ENCODE measurements at places on chromosomes 4 and X.

DNA sequence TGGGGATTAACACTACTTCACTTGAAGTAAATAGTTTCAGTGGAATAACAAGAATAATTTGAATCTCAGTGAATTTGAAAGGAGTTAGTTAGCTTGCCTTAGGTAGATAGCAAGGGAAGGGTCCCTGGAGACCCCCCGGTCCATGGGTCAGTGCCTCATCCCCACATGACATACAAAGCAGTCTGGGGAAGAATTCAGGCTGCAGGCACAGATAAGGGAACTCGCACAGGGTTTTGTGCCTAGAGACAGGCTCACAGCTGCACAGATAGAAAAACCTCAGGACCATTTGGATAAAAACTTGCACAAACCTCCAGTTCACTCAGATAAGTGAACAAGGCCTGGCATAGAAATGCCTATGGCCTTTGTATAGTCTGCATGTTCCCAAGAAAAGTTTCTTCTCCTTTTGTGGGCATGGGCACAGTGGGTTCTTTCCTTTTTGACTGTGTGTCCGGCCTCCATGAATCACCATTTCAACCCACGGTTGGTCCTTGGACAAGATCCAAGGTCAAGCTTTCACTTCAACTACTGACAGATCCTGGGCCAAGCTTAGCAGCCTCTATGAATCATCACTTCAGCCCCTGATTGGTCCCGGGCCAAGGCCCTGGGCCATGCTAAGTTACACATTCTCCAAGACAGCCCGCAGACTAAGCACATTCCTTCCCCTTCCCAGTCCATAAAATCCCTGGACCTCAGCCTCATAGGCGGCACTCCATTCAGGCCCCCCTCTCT lies 108.3 kb upstream of the KLHL4 start:
- DNase-seq = no peak

GRCh38 chrX:123881330-123881729 lies 21.5 kb downstream of the XIAP start:
- no peak for DNase-seq

- no peak for DNase-seq
Measured at GRCh38 chr4:26288355-26288909, 32.4 kb upstream of the RBPJ start.

GRCh38 chr4:7398104-7398423 lies 36.7 kb downstream of the PSAPL1 start:
- DNase-seq = peak; percentile 95

DNA sequence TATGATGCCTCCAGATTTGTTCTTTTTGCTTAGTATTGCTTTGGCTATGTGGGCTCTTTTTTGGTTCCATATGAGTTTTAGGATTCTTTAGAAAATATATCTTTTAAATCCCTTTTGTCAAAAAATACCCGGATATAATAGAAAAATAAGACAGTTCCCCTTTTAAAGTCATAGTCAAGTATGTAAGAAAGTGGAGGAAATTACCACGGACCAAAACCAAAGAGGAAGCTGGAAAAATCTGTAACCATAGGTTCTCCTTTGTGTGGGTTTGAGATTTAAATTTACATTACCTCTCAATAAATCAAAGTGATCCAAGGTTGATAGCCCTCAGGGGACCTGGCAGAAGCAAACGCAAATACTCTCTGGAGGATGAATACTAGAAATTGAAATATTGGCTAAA lies 58.3 kb upstream of the PACRGL start:
- no peak for DNase-seq

DNA sequence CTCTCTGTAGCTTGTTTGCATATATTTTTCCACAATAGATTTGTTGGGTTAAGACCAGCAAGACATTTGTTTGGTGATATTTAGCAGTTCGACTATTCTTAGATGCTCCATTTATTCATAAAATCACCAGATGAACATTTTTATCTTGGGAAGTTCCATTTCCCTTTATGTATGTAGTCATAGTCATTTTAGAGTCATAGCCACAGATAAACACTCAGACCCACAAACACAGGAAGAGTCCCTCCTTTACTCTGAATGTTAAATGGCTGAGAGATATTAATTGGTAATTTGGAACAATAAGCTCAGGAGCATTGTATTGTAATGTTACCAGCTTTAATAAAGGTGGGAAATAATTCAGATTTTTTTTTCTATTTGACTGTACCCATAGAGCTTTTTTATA lies 1608.7 kb downstream of the STIM2 start:
- no peak for DNase-seq

- no peak for DNase-seq
Measured at GRCh38 chr4:71520308-71520707, 181.5 kb downstream of the SLC4A4 start.

DNA sequence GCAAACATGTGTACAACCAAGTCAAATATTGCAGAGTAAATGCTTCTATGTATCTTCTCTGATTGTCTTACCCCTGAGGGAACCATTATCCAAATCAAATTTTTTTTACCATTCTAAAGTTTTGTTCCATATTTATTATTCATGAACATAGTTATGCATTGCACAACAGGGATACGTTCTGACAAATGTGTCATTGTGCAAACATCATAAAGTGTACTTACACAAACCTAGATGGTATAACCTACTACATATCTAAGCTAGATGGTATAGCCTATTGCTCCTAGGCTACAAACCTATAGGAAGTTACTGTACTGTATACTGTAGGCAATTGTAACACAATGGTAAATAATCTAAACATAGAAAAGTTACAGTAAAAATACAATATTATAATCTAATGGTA lies 23.4 kb downstream of the BEX3 start:
- DNase-seq = no peak

- no peak for DNase-seq
Measured at GRCh38 chr4:118797558-118798142, 38.3 kb downstream of the SEC24D start.

- no peak for DNase-seq
Measured at GRCh38 chr4:14790494-14790893, 211.8 kb upstream of the CPEB2 start.

DNA sequence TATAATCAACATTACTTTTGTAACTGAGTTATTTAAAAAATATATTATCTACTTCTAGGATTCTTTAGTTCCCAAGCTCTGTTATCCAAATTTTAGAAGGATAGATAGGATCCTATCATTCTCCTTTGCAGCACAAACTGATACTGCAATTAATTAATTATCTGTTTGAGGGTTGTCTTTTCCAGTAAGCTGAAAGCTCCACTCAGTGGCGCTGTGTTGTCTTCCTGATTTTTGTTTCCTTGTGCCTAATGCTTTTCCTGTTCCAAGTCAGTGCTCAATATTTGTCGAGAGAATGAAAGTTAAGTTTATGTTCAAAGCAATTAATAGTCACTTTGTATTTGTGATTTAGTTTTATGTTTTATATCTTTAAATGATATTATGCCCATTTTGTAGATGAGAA lies 107.4 kb upstream of the ANK2 start:
- DNase-seq = no peak

- DNase-seq = no peak
Measured at GRCh38 chrX:139828033-139828432, 104.8 kb downstream of the ATP11C start.

GRCh38 chr4:100509386-100509785 lies 8.4 kb downstream of the EMCN start:
- no peak for DNase-seq

DNA sequence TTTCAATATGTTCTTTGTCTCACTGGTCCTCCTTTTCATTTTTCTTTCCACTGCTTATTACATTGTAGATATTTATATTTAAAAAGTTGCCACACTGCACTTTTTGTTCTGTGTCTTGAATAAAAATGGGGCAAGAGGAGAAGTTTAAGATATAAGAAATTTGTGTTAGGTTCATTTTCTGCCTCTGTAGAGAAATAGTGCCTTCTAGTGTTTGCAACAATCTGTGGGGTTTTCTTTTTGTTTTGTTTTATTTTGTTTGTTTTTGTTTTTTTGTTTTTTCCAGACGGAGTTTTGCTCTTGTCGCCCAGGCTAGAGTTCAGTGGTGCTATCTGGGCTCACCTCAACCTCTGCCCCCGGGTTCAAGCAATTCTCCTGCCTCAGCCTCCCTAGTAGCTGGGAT lies 20.1 kb upstream of the SMIM14 start:
- no peak for DNase-seq

DNA sequence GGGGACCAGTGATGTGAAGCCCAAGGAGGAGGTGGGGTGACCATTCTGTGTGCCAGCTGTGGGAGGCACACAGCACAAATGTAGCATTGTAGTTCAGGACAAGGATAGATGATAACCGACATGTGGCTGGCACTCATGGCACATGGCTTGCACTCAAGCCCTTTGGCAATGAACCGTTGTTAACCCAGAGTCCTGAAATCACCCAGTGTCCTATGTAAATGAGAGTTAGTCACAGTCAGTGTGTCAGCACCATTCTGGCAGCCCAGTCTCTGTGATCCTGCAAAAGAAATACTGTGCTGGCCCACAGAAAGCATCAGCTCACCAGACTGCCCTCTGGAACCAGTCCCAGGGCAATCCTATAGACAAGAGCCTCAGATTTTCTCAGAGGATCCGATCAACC lies 339.3 kb downstream of the MID1IP1 start:
- no peak for DNase-seq

DNA sequence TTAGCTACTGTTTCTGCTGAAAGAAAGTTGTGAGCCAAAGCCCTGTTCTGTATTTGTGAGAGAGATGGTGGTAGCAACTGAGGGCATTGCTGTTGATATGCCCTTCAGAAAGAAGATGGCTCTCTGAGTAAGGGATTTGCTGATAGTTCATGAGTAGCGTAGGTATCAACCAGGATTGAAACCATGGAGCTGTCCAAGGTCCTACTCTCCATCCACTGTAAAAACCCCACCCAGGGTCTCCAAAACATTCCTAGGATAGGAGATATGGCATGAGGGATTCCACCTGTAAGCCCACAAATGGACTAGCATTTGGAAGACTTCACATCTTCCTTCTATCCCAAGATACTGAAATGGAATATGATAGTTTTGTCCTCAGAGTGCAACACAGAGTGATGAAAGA lies 277.1 kb upstream of the PRKX start:
- no peak for DNase-seq

DNA sequence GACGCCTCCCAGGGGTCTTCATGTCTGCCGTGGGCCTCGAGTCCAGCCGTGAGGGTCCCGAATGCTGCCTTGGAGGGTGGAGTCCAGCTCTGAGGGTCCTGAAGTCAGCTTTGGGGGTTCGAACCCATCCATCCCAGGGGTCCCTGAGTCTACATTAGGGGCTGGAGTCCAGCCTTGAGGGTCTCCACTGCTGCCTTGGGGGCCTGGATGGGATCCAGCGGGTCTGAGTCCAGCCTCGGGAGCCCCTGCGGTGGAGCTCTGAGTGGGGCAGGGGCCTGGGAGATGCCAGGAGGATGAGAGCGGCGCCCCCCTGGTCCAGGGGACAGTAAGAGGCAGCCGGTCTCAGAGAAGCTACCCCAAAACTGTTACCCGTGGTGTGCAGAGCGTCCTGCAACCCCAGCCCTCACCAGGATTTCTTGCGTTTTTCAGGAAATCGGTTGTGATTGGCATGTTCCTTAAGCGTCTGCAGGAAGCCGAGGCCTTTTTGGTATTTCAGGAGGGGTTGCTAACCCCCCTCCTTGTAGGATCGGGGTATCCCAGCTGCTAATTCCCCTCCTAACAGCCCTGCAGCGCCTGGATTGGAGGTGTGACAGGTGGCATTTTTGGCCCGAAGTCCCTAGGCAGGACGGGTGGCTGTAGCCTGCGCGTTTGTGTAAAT lies 1.7 kb upstream of the GTPBP6 start:
- no peak for DNase-seq

DNA sequence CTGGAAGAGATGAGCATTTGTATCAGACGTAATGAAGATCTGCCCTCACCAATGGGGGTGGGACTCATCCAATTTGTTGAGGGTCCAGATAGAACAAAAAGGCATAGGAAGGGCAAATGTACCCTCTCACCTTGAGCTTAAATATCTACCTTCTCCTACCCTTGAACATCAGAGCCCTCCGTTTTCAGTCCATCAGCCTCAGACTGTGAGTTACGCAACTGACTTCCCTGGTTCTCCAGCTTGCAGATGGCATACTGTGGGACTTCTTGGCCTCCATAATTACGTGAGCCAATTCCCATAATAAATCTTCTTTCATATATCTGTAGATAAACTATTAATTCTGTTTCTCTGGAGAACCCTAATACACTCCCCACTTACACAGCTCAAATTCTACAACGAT lies 56.5 kb upstream of the GUCY1A1 start:
- no peak for DNase-seq

DNA sequence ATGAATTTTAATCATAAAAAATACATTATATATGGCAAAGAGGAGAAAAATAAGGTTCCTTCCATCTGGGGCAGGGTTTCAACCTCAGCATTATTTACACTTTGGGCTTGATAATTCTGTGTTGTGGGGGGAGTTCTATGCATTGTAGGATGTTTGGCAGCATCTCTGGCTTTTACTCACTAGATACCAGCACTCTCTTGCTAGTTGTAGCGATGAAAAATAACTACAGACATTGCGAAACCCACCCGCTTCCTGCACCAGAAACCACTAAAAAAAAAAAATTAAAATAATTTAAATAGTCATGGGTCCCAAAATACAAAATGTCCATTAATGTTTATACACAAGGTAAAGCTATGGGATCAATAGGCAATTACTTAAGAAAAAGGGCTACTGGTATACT lies 52.7 kb downstream of the PPP3CA start:
- DNase-seq = no peak

- DNase-seq = no peak
Measured at GRCh38 chrX:68332201-68332731, 101.0 kb downstream of the OPHN1 start.

DNA sequence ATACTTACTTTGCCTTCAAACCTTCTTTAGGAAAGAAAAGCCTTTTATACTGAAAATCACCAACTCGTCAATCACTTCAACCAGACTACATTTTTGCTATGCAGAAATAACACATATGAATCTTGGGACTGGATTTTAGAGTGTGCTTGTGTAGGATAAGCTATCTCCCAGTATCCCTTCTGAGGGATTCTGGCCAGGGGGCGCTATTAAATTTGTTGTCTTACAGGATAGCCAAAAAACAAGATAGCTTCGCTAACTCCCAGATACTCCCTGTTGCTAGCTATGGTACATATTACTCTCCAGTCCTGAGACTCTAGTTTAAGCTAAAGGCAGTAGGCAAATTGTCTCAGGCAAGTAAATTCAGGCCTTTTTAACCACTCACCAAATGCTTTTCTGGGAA lies 167.2 kb downstream of the LHFPL1 start:
- DNase-seq = no peak

GRCh38 chrX:87636533-87636932 lies 118.9 kb downstream of the KLHL4 start:
- no peak for DNase-seq

DNA sequence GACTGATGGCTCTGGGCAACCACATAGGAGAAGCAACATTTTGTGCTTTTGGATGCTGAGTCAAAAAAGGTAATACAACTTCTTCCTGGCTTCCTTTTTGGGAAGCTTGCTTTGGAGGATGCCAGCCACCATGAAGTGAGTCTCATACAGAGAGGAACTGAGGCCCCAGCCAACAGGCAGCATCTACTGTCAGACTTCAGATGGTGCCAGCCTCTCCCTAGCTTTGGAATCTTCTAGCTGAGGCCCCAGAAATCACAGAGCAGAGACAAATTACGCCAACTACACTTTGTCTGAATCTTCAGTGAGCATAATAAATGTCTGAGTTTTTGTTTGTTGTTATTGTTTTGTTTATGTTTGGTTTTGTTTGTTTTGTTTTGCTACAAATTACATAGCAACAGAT lies 136.1 kb downstream of the ATP10D start:
- no peak for DNase-seq

All from COR-L47 (cell line).